ENCODE measurements at places on chromosomes 4 and X.

DNA sequence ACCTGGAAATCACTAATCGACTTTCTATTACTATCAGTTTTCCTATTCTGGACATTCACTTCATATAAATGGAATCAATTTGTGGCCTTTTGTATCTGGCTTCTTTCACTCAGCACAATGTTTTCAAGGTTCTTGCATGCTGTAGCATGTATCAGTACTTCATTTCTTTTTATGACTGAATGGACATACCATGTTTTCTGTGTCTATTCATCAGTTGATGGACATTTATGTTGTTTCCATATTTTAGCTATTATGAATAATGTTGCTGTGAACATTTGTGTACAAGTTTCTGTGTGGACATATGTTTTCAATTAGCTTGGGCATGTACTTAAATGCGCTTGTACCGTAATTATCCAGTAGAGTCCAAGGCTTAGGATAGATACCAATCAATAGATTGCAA is 19.9 kb upstream of the RELL1 start:
- DNase-seq = no peak

GRCh38 chr4:186948361-186949242 is 224.9 kb upstream of the FAT1 start:
- DNase-seq = no peak

- DNase-seq = no peak
Observed at GRCh38 chr4:26039639-26040359, 125.8 kb downstream of the SMIM20 start.

DNA sequence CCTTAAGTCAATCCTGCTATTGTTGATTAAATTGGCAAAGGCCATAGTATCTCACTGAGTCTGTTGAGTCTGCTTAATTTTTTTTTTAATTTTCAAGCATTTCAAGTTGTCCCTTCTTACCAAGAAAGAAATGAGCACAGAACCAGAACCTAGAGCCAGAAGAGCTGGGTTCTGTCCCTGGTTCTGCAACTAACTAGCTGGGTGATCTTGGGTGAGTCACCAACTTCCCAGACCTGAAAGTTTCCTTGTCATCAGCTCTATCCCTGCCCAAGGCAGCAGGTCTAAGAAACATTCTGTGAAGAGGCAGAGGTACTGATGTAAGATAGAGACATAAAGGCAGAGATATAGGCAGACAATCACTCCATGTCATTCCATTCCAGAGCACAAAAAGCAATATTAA is 17.3 kb downstream of the TEC start:
- no peak for DNase-seq
